ENCODE measurements at places on chromosomes 7 and 10. TPM values are rescaled to one million over a fixed set of nuclear protein-coding genes. Genes with fewer than 3 reads are reported as not detected.

DNA sequence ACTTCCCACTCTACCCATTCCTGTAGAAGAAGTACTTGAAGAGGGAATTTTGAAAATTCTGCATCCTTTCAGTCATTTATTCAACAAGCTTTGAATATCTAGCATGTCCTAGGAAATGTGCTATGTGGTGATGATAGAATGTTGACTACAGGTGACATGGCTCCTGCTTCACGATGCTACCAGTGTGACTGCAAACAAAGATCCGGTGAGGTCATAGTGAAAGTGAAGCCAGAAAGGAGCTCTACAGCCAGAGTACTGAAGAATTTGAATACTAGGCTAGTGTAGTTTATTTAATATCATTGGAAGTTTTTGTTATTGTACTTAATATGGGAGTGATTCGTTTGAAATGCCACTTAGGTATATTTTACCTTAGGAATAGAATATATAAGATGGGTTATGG is 348.1 kb downstream of the TFEC start:
- DNase-seq, result no peak

GRCh38 chr7:904847-905246 is 28.5 kb downstream of the GET4 start:
- no peak for DNase-seq

NFE2L3 gene
- total RNA-seq, result 23.6 TPM

TMEM140 gene
- total RNA-seq, result 5.2 TPM
